Anterior cingulate cortex (tissue), 58 donors: ENCODE measurements at places on chromosomes 7 and 10.

DNA sequence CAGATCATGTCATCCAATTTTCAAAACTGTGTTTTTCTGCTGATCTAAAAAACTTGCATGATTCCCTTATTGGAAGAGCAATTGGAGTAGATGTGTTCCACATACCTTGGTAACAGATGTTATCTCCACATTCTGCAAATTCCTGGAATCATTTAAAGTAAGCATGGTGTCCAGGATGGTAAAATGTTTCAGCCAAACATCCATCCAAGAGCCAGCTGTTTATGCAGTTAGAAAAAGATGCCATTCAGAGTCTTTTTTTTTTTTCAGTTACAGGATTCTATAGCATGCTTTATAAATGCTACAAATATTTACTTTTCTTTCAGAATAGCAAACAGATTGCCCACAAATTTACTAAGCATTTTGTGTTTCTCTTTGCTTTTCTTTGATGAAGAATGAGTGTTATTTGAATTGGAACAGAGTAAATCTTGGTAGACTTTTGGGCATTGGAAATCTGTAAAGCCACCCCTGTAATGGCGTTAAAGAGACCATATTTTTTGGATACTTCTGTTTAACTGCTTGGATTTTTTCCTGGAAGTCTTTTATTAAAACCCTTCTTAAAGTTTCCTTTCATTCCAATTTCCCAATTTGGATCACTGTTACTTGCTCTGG is 149.8 kb downstream of the GNAT3 start:
- DNase-seq = no peak

DNA sequence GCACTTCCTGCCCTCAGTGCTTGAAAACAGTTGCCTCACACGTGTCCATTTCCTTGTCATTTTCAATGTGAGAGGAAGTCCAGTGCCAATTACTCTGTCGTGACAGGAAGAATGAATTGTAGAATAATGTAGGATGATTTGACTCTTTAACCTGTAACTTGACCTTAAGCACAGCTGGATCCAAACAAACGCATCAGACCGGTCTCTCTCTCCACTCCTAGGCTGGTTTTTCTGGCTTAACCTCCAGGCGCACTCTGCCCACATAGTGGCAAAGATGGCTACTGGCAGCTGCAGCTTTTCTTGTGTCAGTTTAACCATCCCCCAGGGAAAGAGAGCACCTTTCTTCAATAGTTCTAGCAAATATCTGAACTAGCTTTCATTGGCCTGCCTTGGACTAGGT is 29.4 kb upstream of the PNLIPRP3 start:
- no peak for DNase-seq

DNA sequence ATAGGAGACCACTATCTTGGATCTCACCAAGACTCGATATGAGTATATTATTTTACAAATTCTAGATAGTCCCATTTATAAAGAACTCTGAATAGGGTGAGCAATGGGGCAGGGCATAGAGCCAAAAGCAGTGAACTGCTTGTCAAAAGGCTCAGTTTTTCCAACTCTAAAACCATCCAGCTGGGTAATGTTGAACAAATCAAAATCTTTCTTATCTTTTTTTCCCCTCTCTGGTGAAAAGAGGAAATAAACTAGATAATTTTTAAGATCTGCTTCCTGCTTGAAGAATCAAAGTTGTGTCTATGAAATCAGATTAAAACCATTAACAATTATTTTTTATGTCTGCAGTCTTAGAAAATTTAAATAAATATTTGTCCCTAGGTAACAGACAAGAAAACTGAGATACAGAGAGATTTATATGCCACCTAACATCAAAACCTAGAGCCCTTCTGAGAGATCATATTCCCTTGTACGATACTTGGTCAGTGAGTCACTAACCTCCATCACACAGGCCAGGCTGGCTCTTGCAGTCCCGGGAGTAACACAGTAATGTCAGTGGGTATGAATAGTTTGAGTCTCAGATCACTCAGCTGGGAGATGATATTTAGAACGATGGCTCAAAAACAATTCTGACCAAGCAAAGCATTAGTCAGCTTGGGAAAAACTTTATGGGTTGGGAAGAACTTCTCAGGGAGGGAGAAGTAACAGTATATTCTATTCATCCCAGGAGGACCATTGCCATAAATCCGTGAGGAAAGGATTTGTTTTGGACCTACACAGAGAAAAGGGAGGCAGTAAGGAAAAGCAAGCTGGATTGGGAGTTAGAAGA is 178.8 kb downstream of the REEP3 start:
- DNase-seq = no peak

DNA sequence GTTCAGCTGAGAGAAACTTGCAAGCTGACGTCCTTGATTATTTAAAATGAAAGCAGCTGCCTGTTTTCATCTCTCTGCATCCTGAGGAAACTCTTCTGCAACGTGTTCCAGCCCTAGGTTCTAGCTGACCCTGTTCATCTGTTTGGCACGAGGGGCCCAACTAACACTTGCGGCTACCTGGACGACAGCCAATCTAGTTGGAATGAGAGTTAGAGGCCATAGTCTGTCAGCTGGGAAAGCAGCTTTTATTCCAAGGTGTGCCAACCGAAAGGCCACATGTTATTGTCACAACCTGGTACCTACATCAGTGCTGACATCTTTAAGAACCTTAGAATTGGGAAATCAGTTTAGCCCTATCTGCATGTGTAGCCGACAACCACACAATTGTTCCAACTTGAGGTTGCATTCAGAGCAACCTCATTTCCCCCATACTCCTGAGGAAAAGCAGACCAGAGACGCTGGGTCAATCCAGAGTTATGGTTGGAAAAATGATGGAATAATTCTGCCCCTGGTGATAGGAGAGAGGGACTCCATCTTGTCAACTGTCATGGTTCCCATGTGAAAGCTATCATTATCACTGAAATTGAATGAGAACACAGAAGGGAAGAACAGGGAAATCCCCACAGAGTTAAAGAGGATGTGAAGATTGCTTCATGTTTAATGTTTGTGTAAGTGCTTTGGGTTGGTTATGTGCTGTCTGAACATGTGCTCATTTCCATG is 121.6 kb downstream of the EGFR start:
- DNase-seq = no peak

- DNase-seq = no peak
Observed at GRCh38 chr10:114499630-114500190, 95.4 kb upstream of the AFAP1L2 start.

GRCh38 chr10:76119515-76119914 is 688.1 kb downstream of the LRMDA start:
- no peak for DNase-seq

DNA sequence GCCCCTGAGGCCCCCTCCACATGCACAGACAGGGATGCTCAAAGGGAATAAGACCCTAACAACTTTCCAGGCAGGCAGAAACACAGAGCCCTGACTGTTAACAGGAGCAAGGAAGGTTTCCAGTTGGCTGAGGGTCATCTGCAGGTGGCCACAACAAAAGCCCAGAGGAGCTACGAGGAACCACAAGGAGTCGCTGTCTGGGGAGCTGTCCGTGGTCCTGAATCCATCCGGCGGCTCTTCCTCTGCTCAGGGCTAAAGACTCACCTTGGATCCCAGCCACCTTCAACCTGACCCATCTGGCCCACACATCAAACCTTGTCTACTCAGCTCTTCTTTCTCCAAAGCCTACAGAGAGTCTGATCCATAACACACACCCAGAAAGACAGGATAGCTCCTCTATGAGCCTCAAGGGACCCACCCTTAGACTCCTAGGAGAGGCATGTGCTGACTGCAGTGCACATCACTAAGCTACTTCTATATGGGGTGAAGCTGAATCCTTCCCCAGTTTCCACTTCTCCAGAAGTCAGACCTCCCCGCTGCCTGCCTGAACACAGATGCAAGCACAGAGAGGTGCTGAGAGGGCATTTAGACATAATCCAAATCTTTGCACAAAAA is 104.0 kb downstream of the SLIT1 start:
- no peak for DNase-seq
